A673 (cell line): ENCODE measurements at places on chromosomes 2 and 18. TPM values are rescaled to one million over a fixed set of nuclear protein-coding genes. Genes with fewer than 3 reads are reported as not detected.

The NYAP2 gene
- not detected in 2 replicates for total RNA-seq

The CCDC85A gene
- total RNA-seq: 0.15 and 0.39 TPM in 2 replicates

The CCDC102B gene
- total RNA-seq: 10.8 and 12.5 TPM in 2 replicates

The ATOH8 gene
- total RNA-seq: 4.3 and 4.6 TPM in 2 replicates

The KCNS3 gene
- total RNA-seq: 12.7 and 15.8 TPM in 2 replicates

The UGT1A1 gene
- not detected in 2 replicates for total RNA-seq

The ABCA12 gene
- 0.04 TPM in 1 of 2 replicates, not detected in the other for total RNA-seq

The FAHD2B gene
- total RNA-seq: 6.3 and 9.0 TPM in 2 replicates

DNA sequence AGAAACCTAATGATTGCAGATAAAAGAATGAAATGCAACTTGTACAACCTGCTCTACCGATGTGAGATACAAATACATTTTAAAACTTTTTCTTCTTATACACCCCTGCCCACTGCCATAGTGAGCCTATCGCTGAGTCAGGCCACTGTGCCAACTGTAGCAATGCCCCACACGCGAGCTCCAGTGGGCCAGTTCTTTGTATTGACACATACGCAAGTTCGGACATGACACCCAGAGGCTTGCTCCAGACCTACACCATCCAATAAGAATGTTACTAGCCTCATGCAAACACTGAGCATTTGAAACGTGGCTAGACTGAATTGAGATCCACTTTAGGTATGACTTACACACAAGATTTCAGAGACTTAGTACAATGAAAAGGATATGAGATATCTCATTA is 340.1 kb downstream of the ARHGAP15 start:
- H3K27me3 ChIP-seq: no peaks in the 10 kb centered on the region
- no peak overlapping the region for H3K27ac ChIP-seq
- peaks cover 8% of the 10 kb centered on the region for H3K4me1 ChIP-seq
- no peak overlapping the region for H3K4me3 ChIP-seq
- no peaks in the 10 kb centered on the region for H3K36me3 ChIP-seq

- H3K27ac ChIP-seq: no peak overlapping the region
- H3K4me3 ChIP-seq: no peak overlapping the region
- peaks cover 20% of the 10 kb centered on the region for H3K4me1 ChIP-seq
- DNase-seq: no peak
- H3K27me3 ChIP-seq: no peaks in the 10 kb centered on the region
These were observed 262.1 kb downstream of the LPIN1 start for GRCh38 chr2:12008425-12009061.

- H3K27ac ChIP-seq: no peak overlapping the region
- H3K27me3 ChIP-seq: no peaks in the 10 kb centered on the region
- H3K36me3 ChIP-seq: no peaks in the 10 kb centered on the region
These were observed 266.3 kb upstream of the LYPD1 start for GRCh38 chr2:132936261-132936660.

GRCh38 chr2:137980459-137980858 is 16.2 kb downstream of the HNMT start:
- H3K27me3 ChIP-seq: no peaks in the 10 kb centered on the region
- no peak overlapping the region for H3K4me3 ChIP-seq
- no peaks in the 10 kb centered on the region for H3K36me3 ChIP-seq
- no peaks in the 10 kb centered on the region for H3K4me1 ChIP-seq
- H3K27ac ChIP-seq: no peak overlapping the region
- DNase-seq: no peak

GRCh38 chr18:39796393-39796792 is 2158.6 kb upstream of the PIK3C3 start:
- no peak for DNase-seq
- H3K4me1 ChIP-seq: no peaks in the 10 kb centered on the region
- H3K4me3 ChIP-seq: no peak overlapping the region
- H3K27ac ChIP-seq: no peak overlapping the region
- no peaks in the 10 kb centered on the region for H3K36me3 ChIP-seq

DNA sequence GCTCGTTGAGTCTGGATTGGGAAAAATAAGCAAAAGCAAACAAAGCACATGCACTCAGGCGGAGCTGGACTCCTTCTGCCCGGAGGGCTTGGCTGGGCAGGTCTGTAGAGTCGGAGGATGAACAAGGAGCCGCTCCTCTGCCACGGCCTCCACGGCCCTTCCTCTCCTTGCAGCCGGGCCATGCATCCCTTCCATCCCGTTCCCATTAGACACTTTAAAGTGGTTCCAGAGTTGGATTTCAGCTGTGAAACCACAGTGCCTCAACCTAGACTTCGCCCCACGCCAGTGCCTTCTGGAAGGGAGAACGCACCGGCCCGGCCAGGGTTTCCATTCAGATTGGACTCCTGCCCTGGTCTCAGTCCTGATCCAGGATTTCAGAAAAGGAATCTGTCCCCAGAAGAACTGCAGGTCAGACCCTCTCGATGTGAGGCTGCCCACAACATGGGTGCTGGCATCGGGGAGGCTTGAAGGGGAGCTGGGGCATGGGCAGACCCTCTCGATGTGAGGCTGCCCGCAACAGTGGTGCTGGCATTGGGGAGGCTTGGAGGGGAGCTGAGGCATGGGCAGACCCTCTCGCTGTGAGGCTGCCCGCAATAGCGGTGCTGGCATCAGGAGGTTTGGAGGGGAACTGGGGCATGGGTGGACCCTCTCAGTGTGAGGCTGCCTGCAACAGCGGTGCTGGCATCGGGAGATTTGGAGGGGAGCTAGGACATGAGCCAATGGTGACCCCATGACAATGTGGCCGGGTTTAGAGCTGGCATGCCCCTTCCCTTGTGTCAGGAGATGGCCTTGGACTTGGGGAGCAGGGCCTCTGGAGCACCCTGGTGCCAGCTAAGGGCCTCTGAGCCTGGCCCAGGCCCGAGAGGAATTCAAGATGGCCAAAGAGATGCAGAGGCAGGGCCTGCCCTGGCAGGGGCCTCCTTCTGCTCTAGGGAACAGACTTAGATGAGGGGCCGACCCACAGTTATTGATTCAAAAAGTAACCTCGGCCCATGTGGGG is 304.5 kb downstream of the NDUFA10 start:
- DNase-seq: peak; percentile 14
- no peak overlapping the region for H3K27ac ChIP-seq
- H3K4me1 ChIP-seq: no peaks in the 10 kb centered on the region
- H3K4me3 ChIP-seq: no peak overlapping the region
- no peaks in the 10 kb centered on the region for H3K27me3 ChIP-seq
- H3K36me3 ChIP-seq: no peaks in the 10 kb centered on the region

DNA sequence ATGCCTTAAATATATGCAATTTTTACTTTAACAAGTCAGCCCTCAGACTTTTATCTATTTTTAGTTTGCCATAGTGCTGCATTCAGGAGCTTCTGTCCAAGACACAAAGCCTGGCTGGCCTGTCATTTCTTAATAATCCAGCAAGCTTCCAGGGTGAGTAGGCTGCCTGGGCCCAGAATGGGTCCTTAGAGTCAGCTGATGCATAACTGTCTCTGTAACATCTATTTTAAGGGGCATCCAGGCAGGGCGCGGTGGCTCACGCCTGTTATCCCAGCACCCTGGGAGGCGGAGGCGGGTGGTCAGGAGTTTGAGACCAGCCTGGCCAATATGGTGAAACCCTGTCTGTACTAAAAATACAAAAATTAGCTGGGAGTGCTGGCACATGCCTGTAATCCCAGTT is 11.8 kb upstream of the GNLY start:
- no peaks in the 10 kb centered on the region for H3K36me3 ChIP-seq
- H3K4me3 ChIP-seq: no peak overlapping the region
- H3K27me3 ChIP-seq: no peaks in the 10 kb centered on the region
- no peak for DNase-seq
- no peak overlapping the region for H3K27ac ChIP-seq

GRCh38 chr2:195779491-195779890 is 122.5 kb downstream of the SLC39A10 start:
- H3K27ac ChIP-seq: no peak overlapping the region
- DNase-seq: no peak
- no peaks in the 10 kb centered on the region for H3K4me1 ChIP-seq
- H3K4me3 ChIP-seq: no peak overlapping the region

DNA sequence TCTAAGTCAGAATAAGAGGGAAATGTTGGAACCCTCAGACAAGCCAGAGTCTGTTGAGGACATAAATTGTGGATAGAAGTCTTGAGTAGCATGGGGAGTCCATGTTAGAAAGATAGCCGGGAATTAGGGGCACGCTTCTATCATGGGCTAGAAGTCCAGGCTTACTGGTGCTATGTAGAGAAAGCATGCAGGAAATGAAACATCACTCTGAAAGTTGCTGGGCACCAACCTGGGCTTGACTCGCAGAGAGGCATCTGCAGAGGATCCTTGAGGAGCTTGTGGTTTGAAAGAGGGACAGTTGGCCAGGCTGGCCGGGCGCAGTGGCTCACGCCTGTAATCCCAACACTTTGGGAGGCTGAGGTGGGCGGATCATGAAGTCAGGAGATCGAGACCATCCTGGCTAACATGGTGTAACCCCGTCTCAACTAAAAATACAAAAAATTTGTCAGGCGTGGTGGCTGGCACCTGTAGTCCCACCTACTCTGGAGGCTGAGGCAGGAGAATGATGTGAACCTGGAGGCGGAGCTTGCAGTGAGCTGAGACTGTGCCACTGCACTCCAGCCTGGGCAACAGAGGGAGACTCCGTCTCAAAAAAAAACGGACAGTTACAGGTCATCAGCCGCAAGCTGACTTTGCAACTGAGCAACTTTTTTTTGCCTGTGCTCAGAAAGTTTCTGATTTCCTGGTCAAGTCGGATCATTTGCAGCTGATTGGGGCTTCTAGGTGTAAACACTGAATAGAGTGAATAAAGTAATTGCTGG is 24.9 kb downstream of the CERS6 start:
- H3K36me3 ChIP-seq: no peaks in the 10 kb centered on the region
- H3K4me3 ChIP-seq: no peak overlapping the region
- no peaks in the 10 kb centered on the region for H3K4me1 ChIP-seq

DNA sequence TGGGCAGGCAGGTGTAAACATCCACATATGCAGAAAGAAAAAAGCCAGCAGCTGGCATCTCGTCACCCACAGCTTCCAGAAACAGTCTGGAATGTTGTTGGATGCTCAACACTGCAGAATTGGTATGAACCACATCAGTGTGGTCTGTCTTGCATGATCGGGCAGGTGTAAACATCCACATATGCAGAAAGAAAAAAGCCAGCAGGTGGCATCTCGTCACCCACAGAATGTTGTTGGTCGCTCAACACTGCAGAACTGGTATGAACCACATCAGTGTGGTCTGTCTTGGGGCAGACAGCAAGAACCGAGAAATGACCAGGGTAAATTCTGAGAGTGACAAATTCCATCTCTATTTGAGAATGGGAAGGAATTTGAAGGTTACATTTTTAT is 39.6 kb downstream of the DOCK10 start:
- no peak overlapping the region for H3K27ac ChIP-seq
- H3K36me3 ChIP-seq: no peaks in the 10 kb centered on the region
- no peaks in the 10 kb centered on the region for H3K27me3 ChIP-seq
- H3K4me1 ChIP-seq: no peaks in the 10 kb centered on the region

GRCh38 chr2:229073935-229074334 is 197.2 kb downstream of the PID1 start:
- H3K27me3 ChIP-seq: no peaks in the 10 kb centered on the region
- no peak overlapping the region for H3K4me3 ChIP-seq
- no peaks in the 10 kb centered on the region for H3K36me3 ChIP-seq
- no peaks in the 10 kb centered on the region for H3K4me1 ChIP-seq
- no peak overlapping the region for H3K27ac ChIP-seq
- no peak for DNase-seq

GRCh38 chr2:180753809-180754761 is 226.3 kb upstream of the UBE2E3 start:
- H3K4me1 ChIP-seq: no peaks in the 10 kb centered on the region
- no peak overlapping the region for H3K4me3 ChIP-seq
- no peaks in the 10 kb centered on the region for H3K27me3 ChIP-seq

GRCh38 chr2:85959826-85960225 is 71.0 kb upstream of the ST3GAL5 start:
- H3K27me3 ChIP-seq: no peaks in the 10 kb centered on the region
- no peak overlapping the region for H3K27ac ChIP-seq
- H3K4me1 ChIP-seq: no peaks in the 10 kb centered on the region
- H3K4me3 ChIP-seq: no peak overlapping the region
- DNase-seq: no peak
- H3K36me3 ChIP-seq: no peaks in the 10 kb centered on the region

- DNase-seq: no peak
- H3K27ac ChIP-seq: no peak overlapping the region
- H3K4me1 ChIP-seq: no peaks in the 10 kb centered on the region
- no peaks in the 10 kb centered on the region for H3K27me3 ChIP-seq
- no peak overlapping the region for H3K4me3 ChIP-seq
These were observed 30.1 kb upstream of the MC5R start for GRCh38 chr18:13793819-13794218.

DNA sequence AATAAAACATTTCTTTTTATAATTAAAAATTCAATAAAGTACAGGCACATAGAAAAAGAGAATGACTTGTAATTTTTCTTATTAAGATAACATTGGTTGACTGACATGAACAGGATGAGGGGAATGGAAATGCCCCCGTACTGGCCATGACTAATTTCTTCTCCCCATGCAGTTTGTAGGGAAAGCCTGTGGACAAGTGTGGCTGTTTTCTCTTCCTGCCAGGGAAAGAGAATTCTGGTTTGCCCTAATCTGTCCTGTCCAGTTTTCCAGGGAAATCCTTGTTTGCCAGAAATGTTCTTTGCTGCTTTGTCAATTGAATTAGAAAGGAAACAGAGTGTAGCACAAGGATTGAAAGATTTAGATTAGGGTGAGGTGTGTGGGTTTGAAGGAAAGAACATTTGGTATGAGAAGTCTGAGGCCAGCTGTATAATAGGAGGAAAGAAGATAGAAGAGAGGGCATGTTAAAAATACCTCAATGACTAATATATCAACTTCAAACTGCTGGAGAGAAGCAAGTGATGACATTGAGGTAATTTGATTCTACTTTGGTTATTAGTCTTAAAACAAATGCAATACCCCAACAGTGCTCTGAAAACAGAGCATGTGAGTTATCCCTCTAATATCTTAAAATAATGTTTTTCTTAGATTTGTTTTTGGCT is 593.9 kb upstream of the ZNF804A start:
- DNase-seq: no peak
- no peaks in the 10 kb centered on the region for H3K27me3 ChIP-seq
- no peaks in the 10 kb centered on the region for H3K36me3 ChIP-seq

DNA sequence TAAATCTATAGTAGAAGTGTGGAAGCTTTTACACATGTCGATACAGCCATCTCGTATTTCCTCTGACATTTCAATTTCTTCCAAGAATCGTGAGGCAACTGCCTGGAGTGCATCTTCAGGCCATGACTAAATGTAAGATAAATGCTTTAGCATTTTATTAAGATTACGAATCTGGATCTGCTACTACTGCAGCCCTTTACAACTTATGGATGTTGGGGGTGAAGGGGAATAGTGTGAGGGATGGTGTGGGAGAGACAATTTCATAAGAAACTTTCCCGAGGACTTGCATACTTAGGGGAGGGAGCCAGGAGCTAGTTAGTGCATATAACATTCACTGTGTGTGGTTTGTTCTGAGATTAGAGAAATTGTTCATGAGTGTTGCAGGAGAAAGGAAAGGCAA is 204.8 kb downstream of the SLC39A10 start:
- no peak overlapping the region for H3K27ac ChIP-seq
- peaks cover 22% of the 10 kb centered on the region for H3K4me1 ChIP-seq
- no peaks in the 10 kb centered on the region for H3K36me3 ChIP-seq
- no peak overlapping the region for H3K4me3 ChIP-seq
- no peaks in the 10 kb centered on the region for H3K27me3 ChIP-seq

GRCh38 chr2:230202430-230203109 is 17.2 kb downstream of the SP110 start:
- no peak overlapping the region for H3K4me3 ChIP-seq
- no peaks in the 10 kb centered on the region for H3K4me1 ChIP-seq
